ENCODE measurements at places on chromosomes 5 and 9.

GRCh38 chr5:82873452-82873851 is 203.7 kb downstream of the TMEM167A start:
- DNase-seq = no peak

DNA sequence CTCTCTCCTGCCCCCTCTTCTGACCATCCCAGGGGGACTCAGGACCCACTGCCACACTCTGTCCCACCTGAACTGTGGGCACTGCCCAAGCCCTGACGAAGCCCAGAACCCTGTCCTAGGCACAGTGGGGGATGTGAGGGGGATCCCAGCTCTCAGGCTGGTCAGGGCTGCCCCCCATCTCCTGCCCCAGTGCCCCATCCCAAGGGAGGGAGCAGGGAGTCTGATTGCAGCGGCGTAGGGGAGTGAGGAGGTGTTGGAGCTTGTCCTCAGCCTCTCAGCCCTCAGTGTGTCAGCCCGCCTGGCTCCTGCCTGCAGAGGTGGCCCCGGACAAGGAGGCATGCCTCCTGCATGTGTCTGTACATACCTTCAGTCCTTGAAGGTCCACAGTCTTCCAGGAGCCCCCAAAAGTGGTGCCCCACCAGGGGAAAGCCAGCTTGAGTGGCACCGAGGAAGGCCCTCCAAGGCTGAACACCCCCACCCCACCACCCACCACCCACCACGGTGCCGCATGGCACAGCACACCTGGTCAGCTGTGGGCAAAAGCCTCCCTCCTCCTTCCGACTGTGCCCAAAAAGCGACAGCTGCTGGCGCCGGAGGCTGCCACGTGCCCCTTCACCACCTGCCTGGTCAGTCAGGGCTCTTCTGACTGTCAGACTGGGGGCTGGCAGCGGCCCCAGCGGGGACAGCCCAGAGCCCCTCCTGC is 930 bp downstream of the SARDH start:
- DNase-seq = no peak

DNA sequence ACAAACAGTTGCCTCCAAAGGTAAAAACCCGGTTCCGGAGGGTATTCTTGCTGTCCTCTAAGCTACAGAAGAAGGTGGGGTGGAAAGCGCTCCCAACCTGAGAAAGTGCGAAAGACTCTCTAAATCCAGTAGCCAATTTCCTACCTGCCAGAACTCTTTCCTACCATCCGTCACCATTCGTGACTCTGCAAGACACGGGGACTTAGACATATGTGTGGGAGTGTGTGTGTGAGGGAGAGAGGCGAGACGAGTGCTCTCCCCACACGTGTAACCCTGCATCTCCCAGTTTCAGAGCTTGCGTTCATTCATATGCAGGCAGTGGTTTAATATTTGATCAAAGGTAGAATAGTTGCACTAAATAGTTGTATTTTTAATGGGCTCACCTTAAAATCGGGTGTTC is 473 bp upstream of the GABRA1 start:
- DNase-seq = no peak

GRCh38 chr9:129731477-129732085 is 21.3 kb downstream of the PTGES start:
- DNase-seq = no peak

- no peak for DNase-seq
Measured at GRCh38 chr5:160434022-160434531, 12.4 kb downstream of the PTTG1 start.

GRCh38 chr5:171476701-171477100 is 57.3 kb downstream of the FGF18 start:
- DNase-seq = no peak

GRCh38 chr9:101650142-101650541 is 55.4 kb upstream of the PPP3R2 start:
- no peak for DNase-seq

GRCh38 chr9:35574578-35575122 is 30.4 kb upstream of the TESK1 start:
- DNase-seq = no peak

GRCh38 chr5:96151891-96152290 is 190.2 kb upstream of the ELL2 start:
- no peak for DNase-seq

GRCh38 chr9:84711936-84712335 is 42.4 kb downstream of the NTRK2 start:
- DNase-seq = no peak

GRCh38 chr9:33881635-33882034 is 64.7 kb downstream of the UBE2R2 start:
- no peak for DNase-seq

DNA sequence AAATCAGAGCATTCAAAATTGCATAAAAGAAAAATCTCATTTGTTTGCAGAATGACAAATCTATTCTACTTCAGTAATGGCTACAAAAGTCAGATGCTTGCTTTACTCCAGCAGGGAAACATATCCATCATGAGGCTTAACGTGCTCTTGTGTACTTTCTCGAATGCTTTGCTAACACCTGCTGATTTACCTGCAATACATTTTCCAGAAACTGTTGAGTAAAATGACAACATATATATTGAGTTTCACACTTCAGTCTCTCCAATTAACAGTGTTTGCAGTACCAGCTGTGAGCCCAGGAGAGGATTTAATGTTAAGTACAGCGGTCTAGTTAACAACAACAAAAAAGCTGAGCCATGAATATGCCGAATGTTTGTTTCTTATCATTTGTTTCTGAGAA is 391.5 kb upstream of the SMC2 start:
- DNase-seq = no peak

DNA sequence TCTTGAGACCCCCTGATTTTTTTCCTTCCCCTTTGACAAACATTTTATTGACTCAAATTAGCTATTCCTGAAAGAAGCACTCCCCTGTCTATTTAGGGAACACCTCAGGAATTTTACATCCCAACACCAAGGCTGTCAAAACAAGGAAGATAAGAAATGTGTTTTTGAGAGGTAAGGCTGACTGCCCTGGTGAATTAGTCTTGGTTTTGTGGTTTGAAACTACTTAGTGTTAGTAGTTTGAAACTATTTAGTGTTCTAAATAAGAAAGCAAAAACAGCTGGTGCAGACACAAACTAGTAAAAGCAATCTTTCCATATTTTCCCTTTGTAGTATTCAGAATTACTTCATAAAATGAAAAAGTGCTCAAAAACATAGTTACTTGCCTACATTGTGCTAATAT is 120.7 kb downstream of the PCSK1 start:
- DNase-seq = no peak

GRCh38 chr9:92654481-92655301 is 15.2 kb downstream of the IPPK start:
- DNase-seq = no peak

- DNase-seq = no peak
Measured at GRCh38 chr9:111003182-111003581, 35.1 kb downstream of the LPAR1 start.

GRCh38 chr9:37925006-37925405 is 21.1 kb upstream of the SLC25A51 start:
- DNase-seq = no peak

DNA sequence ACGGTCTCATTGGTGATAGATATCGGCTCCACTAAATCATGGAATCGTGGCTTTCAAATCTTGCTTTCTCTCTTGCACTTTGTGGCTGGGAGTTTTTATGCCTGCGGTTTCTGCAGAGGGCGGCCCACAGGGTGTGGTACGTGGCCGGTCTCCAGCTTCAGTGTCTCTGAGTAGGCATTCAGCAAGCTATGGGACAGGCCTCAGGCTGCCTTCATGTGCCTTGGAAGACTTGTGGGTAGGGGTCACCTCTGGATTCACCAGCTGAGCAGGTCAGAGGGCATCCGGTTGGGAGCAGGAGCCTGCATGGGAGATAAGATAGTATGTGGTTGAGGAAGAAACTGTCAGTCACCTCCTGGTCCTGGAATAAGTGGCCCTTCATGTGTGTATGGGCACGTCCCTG is 47.7 kb downstream of the AMBP start:
- DNase-seq = no peak

DNA sequence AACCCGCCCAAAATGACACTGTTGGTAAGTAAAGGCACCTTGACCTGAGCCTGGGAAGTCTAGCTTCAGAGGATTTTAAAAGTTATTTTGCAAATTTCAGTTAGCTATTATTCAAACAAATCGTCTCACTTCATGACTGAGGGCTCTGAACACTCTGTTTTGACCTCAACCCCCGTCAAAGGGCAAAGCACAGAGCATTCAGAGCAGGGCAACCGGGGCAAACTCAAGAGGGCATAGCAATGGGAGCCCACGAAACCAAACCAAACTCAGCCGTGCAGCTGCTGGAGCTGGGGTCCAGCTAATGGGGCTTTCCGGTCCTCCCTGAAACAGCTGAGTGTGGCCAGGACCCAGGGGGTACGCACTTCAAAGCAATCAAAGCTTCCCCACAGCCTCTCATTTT is 1.6 kb downstream of the C9 start:
- no peak for DNase-seq

- DNase-seq = no peak
Measured at GRCh38 chr9:93318480-93318879, 133.0 kb upstream of the FAM120A start.

DNA sequence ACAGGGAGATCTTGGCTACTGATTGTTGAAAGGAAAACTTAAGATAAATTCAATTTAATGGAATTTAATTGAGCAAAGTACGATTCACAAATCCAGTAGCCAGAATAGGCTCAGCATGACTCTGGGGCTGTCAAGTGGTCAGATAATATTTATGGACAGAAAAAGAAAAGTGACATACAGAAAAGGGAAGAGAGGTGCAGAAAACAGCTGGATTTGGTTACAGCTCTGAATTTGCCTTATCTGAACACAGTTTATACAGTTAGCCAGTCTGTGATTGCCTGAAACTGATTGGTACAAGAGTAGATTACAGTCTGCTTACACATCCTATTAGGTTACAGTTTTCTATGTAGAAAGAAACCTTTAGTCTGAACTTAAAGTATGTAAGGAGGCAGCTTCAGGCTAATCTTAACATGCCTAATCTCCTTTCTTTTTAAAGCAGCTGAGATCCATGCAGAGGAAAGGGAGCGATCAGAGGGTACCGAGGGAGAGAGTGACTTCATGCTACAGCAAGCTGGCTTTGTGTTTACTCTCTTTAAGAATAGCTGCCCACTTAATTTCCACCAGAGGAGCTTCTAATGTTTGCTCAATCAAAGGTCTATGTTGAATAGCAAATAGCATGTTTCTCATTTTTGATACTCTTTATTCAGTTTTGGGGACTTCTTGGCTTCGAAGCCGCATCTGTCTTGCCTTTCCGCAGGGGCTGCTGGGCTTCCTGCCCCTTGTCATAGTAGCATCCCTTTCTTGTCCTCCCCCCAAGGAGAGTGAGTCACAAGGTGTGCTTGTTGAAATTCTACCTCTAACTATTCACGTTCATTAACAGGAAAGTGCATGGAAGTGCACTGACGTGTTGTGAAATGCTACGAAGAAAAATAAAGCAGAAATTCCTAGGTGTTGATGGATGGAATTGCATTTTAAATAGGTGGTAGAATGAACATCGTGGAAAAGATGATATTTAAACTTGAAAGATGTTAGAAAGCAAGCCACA is 761.2 kb downstream of the TAF11L14 start:
- DNase-seq = no peak

GRCh38 chr9:95182854-95183563 is 134.5 kb downstream of the FANCC start:
- no peak for DNase-seq

- DNase-seq = no peak
Measured at GRCh38 chr5:138594305-138595058, 19.3 kb upstream of the HSPA9 start.

DNA sequence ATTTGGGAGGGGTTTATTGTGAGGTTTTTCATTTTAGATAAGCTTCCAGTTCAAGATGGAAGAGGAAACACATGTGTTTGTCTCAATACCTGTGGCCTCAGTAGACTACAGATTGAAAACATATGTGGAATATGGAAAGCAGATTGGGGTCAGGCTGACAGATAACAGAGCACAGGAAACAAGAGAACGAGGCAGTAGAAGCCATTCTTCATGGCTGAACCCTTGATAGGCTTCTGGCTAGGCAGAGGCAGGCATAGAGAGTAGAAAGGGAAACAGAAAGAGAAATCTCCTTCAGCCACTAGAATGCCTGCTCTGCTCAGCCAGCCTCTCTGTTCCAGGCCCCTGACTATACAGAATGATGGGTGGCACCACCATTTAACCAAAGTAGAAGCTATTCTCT is 152.5 kb downstream of the MUSK start:
- no peak for DNase-seq

- DNase-seq = no peak
Measured at GRCh38 chr5:88930335-88930734, 47.4 kb upstream of the MEF2C start.

- no peak for DNase-seq
Measured at GRCh38 chr5:132491368-132492364, 1.1 kb upstream of the IRF1 start.

DNA sequence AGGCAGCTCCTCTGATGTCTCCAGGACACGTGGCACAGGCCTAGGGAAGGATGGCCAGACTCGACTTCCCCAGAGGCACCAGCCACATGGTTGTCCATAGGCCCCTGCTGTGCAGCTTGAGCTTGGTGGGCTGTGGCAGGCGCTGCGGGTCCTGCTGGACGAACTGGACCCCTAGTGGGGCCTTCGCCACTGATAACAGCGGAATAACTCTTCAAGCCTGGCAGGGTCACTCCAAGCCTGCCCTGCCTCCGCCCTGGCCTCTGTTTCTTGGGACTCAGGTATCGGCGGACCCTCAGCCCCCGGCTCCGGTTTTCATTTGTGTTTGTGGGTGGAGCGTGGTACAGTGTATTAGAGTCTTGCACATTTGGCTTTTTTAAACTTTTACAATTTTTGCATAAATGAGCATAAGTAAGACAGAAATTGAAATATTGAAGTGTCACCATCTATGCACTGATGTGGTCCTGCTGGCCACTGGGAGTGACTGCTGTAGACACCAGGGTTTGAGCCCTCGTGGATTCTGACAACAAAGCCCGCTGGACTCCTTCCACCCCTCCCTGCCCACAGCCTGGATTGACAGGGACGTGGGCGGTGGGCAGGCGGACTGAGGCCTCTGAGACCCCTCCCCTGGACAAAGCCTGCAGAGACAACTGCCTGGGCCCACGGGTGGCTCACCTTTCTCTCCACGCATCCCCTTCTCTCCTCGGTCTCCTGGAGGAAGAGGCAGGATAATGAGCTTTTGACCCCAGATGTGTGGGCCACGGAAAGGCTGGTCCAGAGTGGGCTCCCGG is 3.8 kb downstream of the FCN1 start:
- no peak for DNase-seq

GRCh38 chr5:5615569-5615968 is 193.1 kb downstream of the ICE1 start:
- no peak for DNase-seq

GRCh38 chr5:115320006-115320405 is 23.6 kb upstream of the CCDC112 start:
- no peak for DNase-seq

- no peak for DNase-seq
Measured at GRCh38 chr9:127155314-127155960, 33.0 kb upstream of the ANGPTL2 start.

GRCh38 chr5:119417891-119418605 is 34.2 kb upstream of the HSD17B4 start:
- no peak for DNase-seq

DNA sequence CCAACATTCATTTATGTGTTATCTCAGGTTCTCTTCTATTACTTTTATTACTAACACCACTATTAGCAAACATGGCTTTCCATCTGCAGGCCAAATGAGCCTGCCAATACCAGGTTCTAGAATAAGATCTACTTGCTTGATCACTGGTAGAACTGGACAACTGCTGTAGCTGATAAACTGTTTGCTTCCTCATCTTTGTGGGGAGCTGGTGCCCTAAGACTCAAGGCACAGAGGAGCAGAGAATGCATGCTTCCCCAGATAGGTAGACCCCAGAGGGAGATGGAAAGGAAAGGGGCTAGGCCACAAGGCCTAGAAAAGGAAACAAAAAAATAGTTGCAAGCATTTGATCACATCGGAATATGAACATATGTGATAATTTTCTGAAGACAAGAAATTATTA is 30.7 kb upstream of the AUH start:
- no peak for DNase-seq
